ENCODE measurements at places on chromosomes 1 and 21.

DNA sequence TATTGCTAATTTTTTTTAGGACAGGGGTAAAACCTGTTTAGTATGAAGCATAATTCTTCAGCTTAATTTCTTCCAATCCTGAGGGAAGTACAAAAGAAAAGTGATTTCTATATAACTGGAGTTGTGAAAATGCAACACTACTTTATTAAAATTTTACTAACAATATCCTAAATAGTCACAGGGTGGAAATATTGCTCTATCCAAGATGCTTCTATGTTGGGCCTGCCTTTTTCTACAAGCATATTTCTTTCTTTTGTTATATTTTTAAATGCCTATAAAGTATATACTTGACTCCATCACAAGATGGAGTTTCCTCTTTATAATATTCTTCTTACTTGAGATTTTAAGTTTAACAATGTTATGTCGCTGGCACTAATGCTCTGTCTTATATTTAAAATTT is 37.9 kb downstream of the DTL start:
- no peak for DNase-seq

GRCh38 chr1:116911188-116911553 is 1.5 kb downstream of the PTGFRN start:
- no peak for DNase-seq

DNA sequence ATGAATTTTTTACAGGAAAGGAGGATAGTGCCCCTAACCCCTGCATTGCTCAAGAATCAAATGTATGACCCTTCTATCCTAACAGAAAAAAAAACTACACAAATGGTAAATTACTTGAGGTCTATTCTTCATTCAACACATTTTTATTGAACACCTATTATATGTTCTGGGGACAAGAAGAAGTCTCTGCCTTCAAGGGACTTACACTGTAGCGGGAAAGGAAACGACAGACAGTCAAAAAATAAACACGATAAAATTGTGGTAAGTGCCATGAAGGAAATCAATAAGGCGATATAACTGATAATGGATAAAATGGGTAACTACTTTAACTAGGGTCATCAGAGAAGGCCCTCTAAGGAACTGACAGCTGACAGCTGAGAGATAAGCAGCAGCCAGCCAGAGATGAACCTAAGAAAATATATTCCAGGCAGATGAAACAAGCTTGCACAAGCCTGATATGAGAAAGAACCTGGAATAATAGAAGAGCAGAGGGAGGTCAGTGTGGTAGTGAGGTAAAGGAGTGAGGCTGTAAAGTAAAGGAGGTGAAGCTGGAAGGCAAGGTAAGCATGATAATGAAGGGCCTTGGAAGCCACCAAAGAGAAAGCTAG is 66.4 kb downstream of the PHTF1 start:
- DNase-seq = no peak

- DNase-seq = peak; percentile 33
These were observed 18.9 kb downstream of the LDLRAP1 start for GRCh38 chr1:25562101-25562927.

- DNase-seq = no peak
These were observed 77.0 kb upstream of the IRF2BP2 start for GRCh38 chr1:234687011-234687410.

GRCh38 chr1:14363707-14364413 is 234.6 kb upstream of the KAZN start:
- no peak for DNase-seq

GRCh38 chr21:39775816-39776215 is 30.8 kb downstream of the IGSF5 start:
- DNase-seq = no peak
